ENCODE measurements at places on chromosomes 2 and 18.
A peak's percentile ranks its signal among the peaks of the same experiment; 100 is the strongest.

GRCh38 chr2:175167076-175167791 lies 769 bp downstream of the ATF2 start:
- peak; percentile 2 for DNase-seq

DNA sequence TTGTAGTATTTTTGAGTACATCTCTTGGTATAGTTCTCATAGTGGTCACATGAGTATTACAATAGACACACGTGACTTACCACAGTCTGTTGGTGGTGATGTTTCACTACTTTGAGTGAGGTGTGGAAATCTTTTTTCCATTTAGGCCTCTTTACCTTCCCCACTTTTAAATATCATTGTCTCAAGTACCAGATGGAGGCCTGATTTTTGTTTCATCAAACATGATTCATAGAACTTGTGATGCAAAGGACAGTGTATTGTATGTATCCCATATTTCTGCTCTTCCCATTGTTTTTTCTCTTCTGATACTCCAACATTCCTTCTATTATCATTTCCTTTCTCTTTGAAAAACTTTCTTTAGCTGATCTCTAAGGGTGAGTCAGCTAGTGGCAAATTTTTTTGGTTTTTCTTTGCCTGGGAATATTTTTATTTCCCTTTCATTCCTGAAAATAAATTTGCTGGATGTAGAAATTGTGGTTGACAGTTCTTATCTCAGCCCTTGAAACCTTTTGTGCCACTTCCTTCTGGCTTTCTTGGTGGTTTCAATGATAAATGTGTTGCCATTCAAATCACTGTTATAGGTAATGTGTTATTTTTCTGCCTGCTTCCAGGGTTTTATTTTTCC lies 32.8 kb downstream of the RFX8 start:
- DNase-seq = no peak

DNA sequence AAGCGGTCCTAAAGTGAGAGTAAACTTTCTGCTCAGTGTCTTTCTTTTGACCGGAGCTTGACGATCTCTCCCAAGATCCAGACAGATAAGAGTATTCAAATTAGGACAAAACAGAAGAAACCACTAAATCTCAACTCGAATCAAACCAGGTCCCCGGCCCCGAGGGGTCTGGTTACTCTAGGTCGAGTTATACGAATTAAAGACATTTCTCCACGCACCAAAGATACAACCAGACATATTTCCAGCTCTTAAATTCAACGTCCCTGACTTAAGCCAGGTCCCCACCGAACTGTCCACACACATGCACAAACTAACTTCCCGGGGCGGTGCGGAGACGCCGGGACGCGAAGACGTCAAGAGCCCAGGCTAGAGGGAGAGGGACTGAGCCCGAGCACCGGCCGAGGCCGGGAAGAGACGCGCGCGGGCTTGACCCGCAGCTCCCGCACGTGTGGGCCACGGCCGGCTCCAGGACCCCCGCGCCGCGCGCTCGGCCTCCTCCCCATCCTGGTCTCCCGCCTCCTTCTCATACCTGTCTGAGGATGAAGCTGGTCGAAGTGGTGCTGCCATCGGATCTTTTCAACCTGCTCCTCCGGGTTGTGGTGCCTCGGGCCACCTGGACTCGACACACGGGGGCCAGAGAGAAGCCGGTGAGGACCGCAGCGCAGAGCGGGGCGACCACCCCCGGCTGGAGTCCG lies 896 bp downstream of the CACNB4 start:
- DNase-seq = no peak

GRCh38 chr2:54572636-54573536 lies 116.8 kb downstream of the SPTBN1 start:
- DNase-seq = no peak

DNA sequence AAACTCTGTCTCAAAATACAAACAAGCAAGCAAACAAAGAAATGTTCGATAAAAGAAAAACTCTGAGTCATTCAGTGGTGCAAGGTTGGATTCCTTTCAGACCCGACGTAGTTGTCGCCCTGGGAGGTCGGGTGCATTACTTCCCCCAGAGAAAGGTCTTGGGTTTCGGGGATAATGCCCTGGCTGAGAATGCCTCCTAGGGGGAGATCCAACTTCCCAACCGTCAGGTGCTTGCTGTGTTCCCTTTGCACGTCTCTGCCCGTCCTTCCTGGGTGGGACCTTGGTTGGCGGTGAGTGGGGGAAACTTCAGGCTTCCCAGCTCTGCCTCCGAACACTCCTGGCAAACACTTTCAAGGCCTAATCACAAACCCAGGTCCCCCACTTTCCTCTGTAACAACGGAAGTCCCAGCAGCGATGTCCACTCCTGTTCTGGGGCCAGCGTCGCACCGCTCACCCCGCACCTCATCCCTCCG lies 609 bp downstream of the TPGS2 start:
- peak; percentile 3 for DNase-seq

GRCh38 chr2:241092677-241093076 lies 9.4 kb downstream of the MTERF4 start:
- no peak for DNase-seq

DNA sequence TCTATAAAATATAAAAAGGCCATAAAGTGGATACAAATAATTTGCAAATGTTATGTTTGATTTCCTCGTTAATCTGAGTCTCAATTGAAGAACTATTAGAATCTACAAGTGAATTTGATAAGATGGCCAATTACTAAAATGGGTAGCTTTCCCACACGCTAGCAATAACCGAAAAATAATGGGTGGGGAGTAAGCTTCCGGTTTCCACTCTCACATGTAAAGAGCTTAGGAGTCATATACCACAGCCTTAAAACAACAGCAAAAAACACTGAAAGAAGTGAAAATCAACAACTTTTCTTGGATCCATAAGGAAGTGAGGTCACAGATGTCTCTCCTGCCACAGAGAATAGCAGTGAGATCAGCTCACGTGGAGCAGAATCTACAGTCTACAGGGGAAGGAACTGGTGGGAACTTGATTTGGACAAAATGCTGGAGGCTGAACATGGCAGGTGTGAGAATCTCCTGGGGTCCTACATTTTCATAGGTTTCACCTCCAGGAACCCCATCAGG lies 18.6 kb downstream of the THAP4 start:
- DNase-seq = no peak

GRCh38 chr2:5412001-5412400 lies 280.2 kb upstream of the SOX11 start:
- no peak for DNase-seq

- no peak for DNase-seq
These were observed 43.4 kb downstream of the PTPN4 start for GRCh38 chr2:119803101-119803500.

GRCh38 chr2:163713534-163714311 lies 22.1 kb downstream of the FIGN start:
- no peak for DNase-seq

GRCh38 chr2:168748461-168748860 lies 54.0 kb upstream of the NOSTRIN start:
- DNase-seq = no peak

GRCh38 chr18:24995056-24995455 lies 356.9 kb downstream of the ZNF521 start:
- DNase-seq = no peak

DNA sequence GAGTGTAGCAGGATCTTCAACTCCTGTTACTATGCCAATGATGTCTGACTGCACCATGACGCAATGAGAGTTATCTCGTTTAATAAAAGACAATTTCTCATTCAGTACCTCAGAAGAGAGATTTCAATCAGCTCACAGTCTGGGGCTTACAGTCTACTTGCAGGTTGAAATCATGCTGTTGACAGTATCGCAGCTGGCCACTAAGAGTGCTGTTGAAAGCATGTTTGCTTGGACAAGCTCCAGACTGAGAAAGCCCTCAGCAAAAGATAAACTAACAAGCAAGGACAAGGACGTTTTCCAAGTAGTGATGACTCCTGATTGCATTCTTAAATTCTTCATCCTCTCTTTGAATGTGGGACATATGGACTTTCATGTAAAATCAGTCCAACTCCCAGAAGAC lies 145.2 kb upstream of the SYT4 start:
- no peak for DNase-seq

DNA sequence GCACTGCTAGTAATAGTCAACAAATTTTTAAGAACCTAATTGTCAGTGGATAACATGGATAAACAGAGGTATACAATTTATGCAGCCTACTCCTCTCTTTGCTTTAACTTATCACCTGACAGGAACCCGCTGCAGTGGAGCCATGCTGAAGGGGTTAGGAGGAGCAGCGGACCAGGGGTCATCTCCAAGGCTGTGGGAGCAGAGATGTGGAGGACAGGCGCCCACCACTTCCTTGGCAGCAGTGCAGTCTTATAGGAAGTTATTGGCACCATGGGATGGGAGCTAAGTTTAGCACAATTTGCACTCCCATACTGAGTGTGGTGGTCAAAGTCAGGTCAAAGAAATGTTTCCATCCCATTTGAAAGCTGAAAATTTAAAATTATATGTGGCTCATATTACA lies 35.6 kb downstream of the HDLBP start:
- no peak for DNase-seq

DNA sequence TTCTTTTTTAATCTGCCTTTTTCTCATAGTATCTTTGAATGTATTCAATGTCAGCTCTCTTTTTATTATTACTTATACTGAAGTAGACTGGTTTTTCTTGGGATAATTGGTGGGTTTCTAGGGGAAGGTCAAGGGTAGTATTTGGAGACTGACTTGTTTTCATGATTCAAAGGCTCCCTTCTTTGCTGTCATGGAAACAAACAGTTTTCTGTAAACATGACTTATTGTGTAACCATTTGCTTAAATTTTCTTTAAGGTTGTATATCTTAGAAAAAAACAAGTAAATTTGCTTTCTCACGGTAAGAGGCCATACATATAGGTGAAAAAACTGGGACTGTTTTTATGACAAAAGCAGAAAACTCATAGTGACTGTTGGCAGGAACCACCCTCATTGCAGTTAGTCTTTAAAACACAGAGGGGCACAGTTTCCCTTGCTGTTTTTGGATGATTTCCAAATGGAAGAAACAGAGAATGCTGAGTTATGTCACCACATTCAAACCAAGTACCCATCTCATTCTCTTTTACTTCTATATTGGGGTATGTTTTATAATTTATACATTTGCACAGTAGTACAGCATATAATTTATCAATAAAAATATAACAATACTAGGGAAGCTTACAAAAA lies 5.8 kb upstream of the RDH14 start:
- no peak for DNase-seq

GRCh38 chr2:191218292-191218898 lies 26.8 kb upstream of the MYO1B start:
- DNase-seq = no peak

DNA sequence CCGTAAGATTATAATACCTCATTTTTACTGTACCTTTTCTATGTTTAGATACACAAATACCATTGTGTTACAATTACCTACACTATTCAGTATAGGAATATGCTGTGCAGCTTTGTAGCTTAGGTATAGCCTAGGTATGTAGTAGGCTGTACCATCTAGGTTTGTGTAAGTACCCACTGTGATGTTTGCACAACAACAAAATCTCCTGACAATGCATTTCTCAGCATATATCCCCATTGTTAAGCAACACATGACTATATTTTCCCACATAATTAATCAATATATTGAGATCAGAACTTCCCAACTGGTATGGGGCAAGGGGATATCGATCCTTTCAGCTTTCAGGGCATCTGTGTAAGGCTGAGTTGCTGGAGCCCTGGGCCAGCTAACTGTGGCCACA lies 106.3 kb upstream of the OTX1 start:
- no peak for DNase-seq

DNA sequence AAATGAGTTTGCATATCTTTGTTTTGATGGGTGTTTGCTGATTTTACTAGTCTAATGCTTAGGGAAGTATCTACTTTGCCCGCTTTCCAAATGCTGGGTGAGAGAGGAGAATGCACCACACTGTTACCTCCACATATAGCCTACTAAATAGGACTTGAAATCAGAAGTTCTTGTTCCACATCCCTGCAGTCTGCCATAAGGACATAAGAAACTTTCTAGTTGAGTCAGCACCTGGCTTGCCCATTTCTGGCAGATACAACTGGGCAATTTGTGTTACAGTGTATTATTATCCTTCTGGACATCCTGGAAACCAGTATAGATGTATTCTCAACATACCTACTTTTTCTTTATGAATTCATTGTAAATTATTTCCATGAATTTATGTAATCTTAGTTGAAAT lies 29.5 kb downstream of the ANXA4 start:
- DNase-seq = no peak

DNA sequence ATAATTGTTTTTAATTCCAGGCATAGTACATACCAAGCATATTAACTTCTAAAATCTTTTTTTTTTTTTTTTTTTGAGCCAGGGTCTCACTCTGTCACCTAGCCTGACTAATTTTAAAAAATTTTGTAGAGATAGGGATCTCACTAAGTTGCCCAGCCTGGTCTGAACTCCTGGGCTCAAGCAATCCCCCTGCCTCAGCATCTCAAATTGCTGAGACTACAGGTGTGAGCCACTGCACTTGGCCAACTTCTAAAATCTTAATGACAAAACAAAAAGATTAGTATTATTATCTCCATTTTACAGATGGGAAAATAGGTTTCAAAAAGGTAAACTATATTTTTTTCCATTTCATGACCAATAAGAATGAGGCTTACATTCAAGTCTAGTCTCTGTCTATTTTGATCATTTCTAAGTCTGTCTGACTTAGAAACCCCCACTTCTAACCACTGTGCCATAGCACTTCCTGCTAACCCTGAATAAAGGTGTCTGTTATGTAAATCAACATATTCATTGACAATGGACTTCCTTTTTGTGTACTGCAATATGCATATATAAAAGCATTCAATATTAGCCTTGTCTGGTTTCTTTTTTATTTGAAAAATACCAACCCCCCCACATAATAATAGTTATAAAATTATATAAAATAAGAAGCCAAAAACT lies 28.7 kb upstream of the ZEB2 start:
- DNase-seq = no peak

DNA sequence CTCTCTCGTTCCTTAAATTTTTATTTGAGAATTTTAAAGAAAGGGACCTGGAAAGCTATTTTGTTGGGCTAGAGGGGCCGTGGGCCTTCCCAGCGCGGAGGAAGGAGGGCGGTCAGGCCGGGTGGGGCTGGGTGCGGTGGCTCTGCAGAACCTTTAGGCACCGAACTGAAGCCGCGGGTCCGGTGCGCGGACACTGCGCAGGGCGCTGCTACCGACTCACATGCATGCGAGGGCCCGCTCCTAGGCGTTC lies 1.6 kb upstream of the TWIST2 start:
- DNase-seq = no peak

DNA sequence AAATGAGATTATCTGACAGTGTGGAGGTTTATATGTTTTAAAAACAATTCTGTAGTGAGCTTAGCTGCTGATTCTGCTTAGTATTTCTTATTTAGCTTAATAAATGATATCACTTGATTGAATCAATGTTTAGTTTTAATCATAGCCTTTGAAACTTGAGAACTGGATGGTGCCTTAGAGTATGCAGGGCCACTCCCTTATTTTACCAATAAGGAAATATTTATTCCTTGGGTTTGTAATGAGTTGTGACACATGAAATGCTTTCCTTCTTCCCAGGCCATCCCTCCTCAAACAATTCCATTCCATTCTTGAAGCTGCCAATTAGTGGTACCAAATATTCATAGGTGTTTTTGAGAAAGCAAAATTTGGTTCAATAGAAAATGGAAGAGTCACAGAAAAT lies 183.8 kb upstream of the DCC start:
- DNase-seq = no peak

- peak; percentile 38 for DNase-seq
These were observed 53.6 kb downstream of the PKDCC start for GRCh38 chr2:42101206-42102023.
